ENCODE measurements at places on chromosomes 5 and 9.

GRCh38 chr5:360257-361027 is 38.9 kb downstream of the AHRR start:
- DNase-seq: peak; percentile 48

- DNase-seq: no peak
These were observed 120.4 kb upstream of the CACNA1B start for GRCh38 chr9:137757139-137757538.

DNA sequence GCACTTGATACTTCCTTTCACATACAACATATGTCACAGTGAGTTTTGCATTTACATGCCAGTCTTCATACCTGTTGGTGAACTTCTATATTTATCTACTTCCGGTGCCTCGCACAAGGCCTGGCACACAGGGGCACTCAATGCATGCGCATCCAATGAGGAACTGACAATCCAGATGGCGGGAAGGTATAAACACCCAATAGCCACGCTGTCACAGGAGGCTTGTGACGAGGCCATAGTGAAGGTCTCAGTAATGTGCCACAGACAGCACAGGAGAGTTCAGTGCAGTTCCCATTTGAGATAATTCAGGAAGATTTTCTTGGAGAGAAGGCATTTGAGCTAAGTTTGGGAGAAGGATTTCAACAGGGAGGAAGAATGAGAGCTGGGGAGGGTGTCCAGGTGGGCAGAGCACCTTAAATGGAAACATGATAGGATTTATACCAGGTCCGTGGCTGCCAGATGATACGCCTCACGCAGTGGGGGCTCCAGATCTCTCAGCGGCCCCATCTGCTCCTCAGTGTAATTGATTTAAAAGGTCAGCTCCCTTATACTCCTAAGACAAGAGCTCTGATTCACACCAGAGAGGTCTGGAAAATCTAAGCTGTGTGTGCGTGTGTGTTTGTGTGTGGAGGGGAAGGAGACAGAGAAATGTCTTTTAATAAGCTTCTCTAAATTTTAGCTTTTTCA is 206.2 kb downstream of the DCP2 start:
- DNase-seq: no peak

DNA sequence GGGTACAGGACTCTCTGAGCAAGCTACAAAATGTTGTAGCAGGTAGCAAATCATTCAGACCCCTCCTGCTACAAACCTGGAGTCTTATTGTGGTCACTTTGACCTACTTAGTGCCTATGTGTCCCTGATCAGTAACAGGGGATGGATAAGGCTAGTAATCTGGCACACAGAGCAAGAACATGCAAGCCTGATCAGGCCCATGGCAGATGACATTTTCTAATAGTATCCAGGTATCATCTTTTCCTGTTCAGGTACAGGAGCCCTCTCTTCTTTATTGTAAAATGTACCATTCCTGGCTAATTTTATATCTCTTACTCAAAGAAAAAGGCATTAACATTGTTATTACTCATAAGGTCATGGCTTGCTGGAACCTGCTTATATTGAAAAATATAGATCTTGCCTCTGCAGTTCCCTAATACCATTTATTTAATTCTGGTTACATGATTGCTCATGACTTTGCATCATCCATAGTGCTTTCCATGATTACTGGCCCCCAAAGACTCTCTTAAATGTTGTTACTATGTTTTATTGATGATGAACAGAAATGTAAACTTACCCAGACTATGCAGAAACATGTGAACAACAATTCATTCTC is 18.2 kb upstream of the CCNH start:
- DNase-seq: no peak

GRCh38 chr5:17896605-17897004 is 262.3 kb downstream of the TAF11L14 start:
- DNase-seq: peak; percentile 57

- peak; percentile 47 for DNase-seq
These were observed 10.9 kb upstream of the SHROOM1 start for GRCh38 chr5:132841305-132841704.

GRCh38 chr5:171010816-171011215 is 149.0 kb downstream of the RANBP17 start:
- no peak for DNase-seq

DNA sequence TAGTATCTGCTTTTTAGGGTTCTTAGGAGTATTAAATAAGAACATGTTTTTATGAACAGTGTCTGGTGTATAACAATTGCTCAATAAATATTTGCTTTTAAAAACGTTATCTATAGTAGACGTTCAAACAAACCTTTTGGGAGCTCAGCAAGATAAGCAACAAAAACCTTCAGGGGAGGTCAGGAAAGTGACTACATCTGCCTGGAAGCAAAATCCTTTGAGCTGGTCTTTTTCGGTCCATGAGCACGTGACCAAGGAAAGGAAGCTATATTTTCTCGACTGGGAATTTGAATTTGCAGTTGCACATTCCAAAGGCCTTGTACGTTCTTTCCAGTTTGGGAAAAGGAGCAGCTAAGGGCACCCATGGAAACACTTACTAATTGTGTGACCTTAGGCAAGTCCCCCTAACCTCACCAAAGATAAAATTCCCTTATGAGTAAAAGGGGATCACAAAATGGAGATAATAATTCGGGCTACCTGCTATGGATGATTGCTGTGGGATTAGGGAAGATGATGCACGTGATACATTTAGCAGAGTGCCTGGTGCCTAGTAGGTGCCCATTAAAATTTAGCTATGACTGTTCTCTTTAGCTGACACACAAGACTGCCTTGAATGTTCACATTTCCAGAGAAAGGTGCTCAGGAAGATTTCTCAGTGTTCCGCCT is 45.4 kb downstream of the PTTG1 start:
- DNase-seq: peak; percentile 19

DNA sequence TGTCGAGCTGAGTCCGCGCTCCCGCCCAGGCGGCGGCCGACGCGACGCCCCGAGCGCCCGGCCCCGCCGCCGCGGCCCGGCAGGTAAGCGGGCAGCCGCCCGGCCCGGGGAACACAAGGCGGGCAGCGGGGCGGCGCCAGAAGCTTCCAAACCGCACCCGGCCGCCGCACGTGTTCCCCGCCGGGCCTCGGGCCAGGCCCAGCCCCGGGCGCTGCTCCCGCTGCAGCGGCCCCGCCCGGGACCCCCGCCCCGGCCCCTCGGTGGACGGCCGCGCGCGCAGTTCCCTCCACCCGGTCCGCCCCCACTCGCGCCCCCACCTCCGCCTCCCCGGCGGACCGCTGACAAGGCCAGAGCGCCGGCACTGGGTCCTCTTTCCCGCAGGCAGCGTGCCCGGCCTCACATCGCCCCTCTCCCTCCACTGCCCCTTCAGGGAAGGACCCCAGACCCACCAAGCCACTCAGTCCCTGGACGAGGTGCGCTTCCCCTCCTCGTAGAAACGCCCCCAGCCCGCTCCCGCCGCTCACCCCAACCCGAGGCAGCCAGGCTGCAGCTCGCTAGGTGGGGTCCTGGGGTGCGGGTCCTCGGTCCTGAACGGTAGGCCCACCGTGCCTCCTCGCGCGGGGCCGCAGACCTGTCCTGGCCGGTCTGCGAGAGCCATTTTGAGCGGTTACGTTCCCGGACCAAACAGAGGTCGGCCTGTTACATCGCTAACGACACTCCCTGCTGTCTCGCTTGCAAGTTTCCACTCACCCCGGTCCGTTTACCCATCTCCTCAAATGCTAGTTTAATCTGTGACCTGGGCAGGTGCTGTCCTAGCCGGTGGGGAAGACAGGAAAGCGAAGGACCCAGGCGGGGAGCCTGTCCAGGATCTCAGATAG is 475 bp downstream of the WDR5 start:
- DNase-seq: peak; percentile 41

- DNase-seq: no peak
These were observed 323.4 kb downstream of the PSAT1 start for GRCh38 chr9:78620303-78620702.

- no peak for DNase-seq
These were observed 163.2 kb upstream of the ADAMTS16 start for GRCh38 chr5:4976902-4977301.

DNA sequence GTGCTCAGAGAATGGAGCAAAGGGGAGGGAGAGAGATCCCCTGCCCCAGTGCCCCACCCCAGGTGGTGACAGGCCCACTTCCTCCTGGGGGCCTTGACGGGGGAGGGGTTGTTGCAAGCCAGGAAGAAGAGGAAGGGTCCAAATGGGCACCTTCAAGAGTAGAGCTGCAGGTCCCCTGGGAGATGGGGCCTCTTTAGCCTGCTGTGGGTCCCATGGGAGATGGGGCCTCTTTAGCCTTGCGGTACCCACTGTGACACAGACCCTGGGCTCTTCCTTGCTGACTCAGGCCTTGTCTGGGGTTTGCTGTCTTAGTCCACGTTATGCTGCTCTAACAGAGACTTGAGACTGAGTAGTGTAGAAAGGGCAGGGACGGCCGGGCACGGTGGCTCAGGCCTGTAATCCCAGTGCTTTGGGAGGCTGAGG is 9.6 kb upstream of the TOR4A start:
- DNase-seq: peak; percentile 99

DNA sequence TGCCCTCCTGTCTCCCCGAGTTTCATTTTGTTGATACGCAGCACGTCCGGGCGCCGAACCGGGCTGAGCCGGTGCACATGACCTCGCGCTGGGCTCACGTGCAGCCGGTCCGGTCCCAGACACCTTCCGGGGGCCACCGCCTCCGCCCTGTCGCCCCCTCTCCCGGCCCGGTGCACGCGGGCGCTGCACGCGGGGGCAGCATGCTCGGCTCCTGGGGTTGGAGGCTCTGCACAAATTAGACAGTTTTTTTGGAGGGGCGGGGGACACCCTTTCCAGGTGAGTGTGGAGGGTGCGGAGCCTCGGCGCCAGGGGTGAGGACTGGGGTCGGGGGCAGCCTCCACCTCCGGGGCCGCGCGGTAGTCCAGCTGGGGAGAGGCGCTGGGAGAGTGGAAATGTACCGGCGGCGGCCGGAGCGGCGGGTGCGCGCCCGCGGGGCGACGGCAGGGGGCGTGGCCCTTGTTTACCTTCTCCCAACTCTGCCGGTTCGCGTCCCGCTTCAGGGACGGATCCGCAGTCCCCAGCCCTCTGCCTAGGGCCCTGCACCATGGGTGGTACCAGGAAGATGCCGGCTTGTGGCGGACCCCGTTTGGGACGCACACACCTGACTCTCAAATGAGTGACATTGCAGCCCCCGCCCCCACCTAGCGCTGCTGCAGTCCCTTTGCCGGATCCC is 1.1 kb downstream of the JADE2 start:
- DNase-seq: peak; percentile 81

GRCh38 chr5:92527311-92528078 is 1053.5 kb downstream of the NR2F1-AS1 start:
- DNase-seq: no peak

DNA sequence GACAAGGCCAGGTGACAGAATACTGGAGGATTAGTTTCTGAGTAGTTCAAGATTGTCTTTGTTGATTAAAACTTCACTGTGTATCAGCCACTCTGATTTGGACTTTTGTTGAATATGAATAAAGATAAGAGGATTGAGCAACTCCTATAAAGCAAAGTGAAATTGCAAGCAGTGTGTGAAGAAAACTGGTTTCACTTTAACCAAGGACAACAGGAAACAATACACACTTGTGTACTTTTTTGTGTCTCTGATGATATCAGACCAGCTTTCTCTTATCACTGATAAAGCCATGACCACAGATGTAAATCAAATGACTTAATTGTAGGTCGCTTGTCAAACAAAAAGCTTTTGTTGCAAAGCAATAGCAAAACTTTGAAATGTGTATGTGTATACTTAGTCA is 268.6 kb downstream of the FER start:
- no peak for DNase-seq

GRCh38 chr5:7146886-7147285 is 249.1 kb upstream of the ADCY2 start:
- DNase-seq: no peak

- DNase-seq: no peak
These were observed 306.2 kb upstream of the RIOK2 start for GRCh38 chr5:97489010-97489840.

GRCh38 chr9:77403239-77403638 is 225.9 kb downstream of the VPS13A start:
- no peak for DNase-seq

DNA sequence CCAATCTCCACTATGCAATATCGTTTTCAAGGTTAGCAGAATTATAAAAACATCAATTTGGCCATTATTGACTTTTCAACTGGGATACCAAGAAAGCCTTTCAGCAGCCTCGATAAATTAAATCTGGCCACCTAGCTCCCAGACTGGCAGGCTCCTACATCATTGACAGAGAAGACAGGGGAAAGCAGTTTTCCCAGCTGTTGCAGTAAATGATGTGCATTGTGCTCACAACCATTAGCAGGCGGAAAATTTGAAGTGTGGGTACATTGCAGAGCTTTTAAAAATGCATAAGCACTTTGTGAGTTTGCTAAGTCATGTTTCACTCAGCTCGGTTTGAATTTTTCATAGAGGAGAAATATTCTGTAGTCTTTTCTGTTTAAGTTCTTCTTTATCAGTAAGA is 297.9 kb downstream of the KCTD16 start:
- no peak for DNase-seq

DNA sequence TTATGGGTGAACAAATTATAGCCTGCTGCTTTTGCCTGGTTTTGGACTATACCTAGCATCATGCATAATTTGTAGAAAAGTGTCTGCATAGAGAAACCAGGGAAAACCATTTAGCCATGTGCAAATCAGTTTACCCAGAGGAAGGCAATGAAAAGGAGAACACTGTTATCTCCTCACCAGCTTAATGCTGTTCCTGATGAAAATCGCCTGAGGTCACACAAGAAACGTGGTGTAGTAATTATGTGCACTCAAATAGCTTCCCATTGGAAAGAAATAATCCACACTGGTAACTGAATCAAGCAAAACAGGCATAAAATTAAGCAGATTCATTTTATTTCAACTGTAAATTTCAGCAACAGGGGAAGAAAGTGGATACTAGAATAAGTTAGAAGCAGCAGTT is 51.7 kb upstream of the FAM240B start:
- no peak for DNase-seq

DNA sequence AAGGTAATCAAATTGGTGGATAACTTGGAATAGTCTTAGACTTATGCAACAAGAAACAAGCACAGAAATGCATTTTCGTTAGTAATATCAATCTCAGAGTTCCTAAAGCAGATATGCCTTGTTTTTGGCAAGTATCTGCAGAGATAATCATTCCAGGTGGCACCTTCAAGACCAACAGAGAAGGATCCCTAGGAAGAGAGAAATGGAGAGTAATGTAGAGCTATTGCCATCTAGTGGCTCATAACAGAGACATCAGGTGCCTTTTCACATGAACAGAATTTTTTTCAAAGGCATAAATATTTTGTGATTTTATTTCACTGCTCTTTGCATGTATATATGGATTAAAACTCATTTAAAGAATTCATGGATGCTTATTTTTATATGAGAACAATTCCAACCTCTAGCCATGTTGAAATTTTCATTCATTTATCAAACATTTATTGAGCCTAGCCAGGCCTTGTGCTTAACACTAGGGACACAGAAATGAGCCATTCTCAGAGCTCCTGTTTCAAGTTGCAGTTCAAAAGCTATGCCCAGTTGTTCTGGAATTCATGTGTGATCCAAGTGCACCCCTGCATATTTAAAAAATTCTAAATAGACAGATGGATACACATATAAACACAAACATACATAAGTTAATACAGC is 117.5 kb upstream of the OR13F1 start:
- DNase-seq: peak; percentile 45

- DNase-seq: no peak
These were observed 1061.0 kb downstream of the NR2F1-AS1 start for GRCh38 chr5:92519811-92520632.
